ENCODE measurements at places on chromosomes 12 and 14.

- peak; percentile 8 for DNase-seq
Measured at GRCh38 chr14:52043690-52044089, 25.2 kb downstream of the NID2 start.

GRCh38 chr12:67774983-67775587 is 126.5 kb downstream of the DYRK2 start:
- DNase-seq = no peak

GRCh38 chr14:49860988-49861698 is 8.6 kb upstream of the NEMF start:
- DNase-seq = no peak

DNA sequence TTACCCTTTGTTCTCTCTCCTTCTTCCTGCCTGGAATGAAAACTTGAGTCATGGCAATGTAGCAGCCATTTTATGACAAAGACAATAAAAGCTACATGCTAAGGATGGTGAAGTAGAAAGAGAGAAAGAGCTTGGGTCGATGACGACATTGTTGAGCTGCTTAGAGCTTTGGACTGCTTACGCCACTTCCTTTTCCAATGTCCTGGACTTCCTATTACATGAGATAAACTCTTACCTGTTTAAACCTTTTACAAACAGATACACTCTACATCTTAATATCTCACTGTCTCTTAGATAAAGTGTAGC is 70.1 kb downstream of the PEBP1 start:
- DNase-seq = no peak

GRCh38 chr12:6627616-6628015 is 8.1 kb downstream of the LPAR5 start:
- peak; percentile 63 for DNase-seq

- no peak for DNase-seq
Measured at GRCh38 chr12:129459886-129460285, 443.9 kb downstream of the TMEM132D start.

Measured in CD4-positive, alpha-beta T cell treated with Interleukin-6 at 100 ng/mL for 8 hours (primary cell).